ENCODE measurements at places on chromosomes 11 and 22.

GRCh38 chr11:60978546-60979380 lies 7.3 kb downstream of the CD6 start:
- DNase-seq = no peak

GRCh38 chr11:12807621-12808020 lies 133.4 kb downstream of the TEAD1 start:
- no peak for DNase-seq

DNA sequence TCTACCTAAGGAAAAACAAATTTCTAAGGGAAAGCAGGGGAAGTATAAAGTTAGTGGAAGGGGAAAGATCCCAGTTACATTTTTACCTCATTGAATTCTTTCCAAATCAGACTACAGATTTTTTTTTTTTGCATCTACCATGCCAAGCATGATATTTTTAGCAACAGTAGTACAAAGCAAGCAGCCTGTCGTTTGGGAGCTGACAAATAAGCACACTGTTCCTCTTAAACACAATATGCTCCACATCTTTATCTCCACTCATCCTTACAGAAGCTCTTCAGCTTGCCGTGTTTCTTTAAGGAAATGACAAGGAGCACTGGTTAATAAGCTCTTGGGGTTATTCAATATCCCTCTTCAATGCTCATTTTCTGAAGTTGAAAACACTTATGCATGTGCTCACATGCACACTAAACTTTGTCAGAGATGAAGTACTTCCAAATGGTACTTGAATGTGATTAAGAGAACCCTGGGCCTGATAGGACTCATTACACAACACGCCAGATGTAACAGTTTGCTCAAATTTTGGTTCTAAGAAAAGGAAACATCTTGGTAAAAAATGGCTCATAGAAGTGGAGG lies 53.8 kb downstream of the PAX6 start:
- DNase-seq = no peak

DNA sequence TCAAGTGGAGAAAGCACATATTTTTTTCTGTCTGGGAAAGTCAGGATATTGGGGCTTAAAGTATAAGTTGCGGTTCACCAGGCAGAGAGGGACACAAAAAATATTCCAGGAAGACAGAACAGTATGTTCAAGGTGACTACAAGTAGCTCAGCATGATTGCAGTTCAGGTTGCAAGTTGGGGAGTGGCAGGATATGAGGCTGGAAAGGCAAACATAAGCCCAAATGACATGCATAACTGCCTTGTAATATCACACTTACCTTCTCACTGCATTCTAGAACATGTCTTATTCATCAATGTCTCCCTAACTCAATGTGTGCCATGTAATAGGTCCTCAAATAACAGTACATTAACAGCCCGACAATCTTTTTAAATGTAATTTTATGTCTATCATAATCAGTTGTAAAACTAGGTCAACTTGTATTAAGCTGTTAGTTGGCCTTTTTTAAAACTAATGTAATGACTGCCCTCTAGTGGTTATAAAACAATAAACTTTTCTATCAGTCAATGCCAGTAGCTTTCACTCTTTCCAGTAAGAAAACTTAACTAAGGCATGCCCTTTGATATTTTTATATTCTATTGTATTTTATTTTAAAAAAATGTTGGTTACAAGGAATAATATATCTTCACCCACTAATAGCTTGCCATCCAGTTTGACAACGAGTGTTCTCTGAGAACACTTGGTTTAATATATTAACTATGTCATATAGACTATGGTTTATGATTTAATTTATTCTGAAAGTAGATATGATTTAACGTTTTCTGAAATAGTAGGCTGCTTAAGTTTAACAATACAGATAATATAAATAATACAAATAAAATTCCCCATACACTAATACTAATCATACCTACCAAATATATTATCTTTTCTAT lies 39.4 kb upstream of the CFAP300 start:
- peak; percentile 6 for DNase-seq

DNA sequence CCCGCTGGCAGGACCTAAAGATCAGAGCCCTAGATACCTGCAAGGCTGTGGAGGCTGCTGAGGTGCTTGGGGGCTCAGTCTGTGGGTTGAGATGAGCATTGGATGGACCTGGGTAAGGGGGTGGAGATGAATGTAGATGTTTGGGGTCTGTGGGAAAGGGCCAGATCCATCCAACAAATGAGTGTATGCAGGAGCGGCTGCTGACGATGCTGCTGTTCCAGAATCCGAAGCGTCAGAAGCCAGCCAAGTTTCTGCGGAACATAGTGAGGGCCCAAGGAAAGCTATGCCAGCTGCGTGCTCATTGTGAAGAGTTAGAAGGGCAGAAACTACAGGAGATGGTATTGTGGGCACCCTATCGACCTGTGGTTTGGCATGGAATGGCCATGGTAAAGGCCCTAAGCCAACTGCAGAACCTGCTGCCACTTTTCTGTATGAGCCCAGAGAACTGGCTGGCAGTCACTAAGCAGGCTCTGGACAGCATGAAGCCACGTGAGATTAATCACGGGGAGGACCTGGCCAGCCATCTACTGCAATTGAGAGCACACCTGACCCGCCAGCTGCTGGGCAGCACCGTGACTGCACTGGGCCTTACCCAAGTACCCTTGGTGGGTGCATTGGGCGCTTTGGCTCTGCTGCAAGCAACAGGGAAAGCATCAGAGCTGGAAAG lies 36.6 kb downstream of the RRP8 start:
- no peak for DNase-seq

DNA sequence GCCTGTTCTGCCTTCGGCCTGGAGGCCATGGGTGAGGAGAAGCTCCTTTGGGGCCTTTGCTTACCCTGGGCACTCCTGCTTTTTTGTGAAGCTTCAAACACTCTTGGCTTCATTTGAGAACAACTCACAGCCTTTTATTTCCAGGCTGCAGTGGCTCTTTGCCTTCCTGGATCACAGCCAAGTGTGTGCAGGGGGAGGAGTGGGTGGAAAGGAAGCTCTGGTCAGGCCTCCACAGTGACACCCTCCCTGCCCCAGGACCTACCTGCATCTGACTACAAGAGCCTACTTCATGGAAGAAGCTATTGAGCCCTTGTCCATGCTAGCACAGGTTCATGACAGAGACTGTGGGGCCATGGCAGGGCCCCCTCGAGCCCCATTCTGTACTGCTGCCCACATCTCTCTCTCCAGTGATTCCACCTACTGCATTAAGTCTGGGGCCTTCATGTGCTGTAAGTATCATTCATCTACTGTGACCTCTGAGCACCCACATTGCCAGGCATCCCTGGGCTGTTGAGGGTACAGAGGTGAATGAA lies 52.3 kb downstream of the GAB4 start:
- no peak for DNase-seq

- DNase-seq = no peak
Measured at GRCh38 chr11:80129396-80129795, 688.6 kb upstream of the TENM4 start.

GRCh38 chr22:19213001-19213400 lies 34.5 kb upstream of the SLC25A1 start:
- no peak for DNase-seq

- no peak for DNase-seq
Measured at GRCh38 chr11:80846979-80847378, 1406.1 kb upstream of the TENM4 start.

DNA sequence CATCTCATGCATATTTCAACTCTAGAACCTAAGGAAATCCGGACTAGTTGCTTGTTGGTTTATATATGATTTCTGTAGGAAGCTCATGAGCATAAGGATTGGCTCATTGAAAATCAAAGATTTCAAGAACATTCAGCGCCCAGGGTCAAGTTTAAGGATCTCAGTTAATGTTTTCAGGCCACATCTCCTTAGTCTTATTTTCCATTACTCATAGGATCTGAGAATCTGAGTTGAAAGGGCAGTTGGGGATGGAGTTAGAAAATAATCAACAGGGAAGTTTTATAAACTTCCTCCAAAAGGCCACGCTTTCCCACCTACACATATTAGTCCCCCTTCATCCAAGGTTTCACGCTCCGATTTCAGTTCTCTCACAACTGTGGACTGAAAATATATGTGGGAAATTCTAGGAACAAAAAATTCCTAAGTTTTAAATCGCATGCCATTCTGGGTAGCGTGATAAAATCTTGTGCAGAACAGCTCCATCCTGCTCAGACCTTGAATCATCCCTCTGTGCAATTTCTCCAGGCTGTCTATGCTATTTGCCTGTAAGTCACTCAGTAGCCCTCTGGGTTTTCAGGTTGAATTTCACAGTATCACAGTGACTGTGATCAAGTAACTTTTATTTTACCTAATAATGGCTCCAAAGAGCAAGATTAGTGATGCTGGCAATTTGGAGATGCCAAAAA lies 160.2 kb downstream of the KIRREL3 start:
- no peak for DNase-seq

DNA sequence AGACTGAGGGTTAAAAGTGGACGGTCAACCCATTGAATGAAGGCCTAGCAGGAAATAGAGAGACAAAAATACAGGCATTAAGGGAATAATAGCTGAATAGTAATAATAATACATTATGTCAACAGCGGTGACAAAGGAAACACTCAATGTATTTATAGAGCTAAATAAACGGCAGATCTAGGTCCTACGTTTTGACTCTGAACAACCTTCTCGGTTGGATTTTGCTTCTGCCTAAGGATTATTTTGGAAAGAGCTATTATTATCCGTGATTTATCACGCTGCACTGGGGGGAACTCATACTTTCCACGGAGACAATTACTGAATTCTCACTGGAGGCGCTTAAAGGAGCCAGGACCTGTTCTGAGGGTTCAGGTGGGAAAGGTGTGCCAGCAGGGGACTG lies 118.2 kb upstream of the KIRREL3 start:
- DNase-seq = no peak

DNA sequence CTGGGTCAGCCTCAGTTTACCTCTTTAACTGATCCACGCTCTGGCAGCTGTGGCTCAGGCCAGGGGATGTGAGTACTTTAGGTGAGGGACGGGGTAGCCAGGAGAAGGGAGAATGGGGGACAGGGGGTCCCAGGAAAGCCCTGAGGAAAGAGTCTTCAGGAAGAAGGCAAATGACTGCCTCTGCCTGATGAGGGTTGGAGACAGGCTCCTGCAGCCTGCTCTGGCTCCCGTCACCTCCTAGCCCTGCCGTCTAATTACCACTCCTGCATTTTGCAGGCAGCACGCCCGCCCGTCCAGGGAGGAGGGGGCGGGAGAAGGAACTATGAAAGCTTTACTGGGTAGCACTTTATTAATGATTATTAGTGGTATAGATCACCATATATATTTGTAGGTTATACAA lies 116.6 kb downstream of the CEP164 start:
- DNase-seq = no peak

GRCh38 chr22:41367039-41367679 lies 14.6 kb upstream of the TEF start:
- DNase-seq = peak; percentile 91

DNA sequence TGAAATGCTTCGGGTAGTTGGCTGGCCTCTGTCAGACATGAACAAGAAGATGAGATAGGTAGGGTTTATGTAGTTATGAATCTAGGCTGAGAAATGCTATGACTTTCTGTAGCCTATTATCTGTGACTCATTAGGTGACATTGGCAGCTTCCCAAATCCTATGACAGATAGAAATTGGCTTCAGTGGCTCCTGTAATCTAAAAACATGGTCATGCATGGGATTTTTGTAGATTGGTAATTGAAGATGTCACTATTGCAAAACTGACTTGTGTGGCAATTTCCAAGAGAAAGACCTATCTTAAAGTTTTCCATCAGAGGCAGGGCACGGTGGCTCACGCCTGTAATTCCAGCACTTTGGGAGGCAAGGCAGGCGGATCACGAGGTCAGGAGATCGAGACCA lies 29.4 kb upstream of the GRIK4 start:
- no peak for DNase-seq

- no peak for DNase-seq
Measured at GRCh38 chr11:64132191-64132771, 33.6 kb downstream of the MACROD1 start.

GRCh38 chr11:47233051-47233450 lies 15.6 kb downstream of the ACP2 start:
- DNase-seq = no peak

DNA sequence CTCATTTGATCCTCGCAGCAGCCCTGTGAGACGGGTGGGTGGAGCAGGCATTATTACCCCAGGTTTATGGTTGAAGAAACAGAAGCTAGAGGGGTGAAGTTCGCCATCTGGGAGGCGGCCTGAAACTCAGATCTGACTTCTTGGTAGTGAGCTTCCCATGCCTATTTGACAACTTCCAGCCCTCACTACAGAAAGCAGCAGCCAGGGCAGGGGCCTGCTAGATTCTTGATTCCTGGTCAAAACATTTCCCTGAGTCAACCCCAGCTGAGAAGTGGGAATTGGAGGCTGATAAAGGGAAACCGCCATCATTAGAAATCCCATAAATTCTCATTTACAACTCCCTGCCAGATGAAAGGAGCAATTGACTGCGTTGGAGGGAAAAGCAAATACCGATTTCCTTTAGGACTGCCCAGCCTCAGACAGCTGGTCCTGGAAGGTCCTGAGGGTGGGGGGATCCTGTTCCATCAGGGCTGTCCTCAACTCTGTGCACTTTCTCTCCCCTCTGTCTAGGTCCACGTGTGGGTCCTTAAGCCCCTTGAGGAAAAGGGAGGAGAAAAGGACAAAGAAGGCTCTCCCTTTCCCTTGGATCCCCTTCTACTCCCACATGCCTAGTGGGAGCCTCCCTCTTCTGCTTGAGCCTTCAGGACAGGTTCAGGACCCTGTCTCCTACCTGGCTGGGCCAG lies 10.2 kb upstream of the NECTIN1 start:
- DNase-seq = no peak

- DNase-seq = no peak
Measured at GRCh38 chr11:78855116-78855515, 280.5 kb upstream of the NARS2 start.

DNA sequence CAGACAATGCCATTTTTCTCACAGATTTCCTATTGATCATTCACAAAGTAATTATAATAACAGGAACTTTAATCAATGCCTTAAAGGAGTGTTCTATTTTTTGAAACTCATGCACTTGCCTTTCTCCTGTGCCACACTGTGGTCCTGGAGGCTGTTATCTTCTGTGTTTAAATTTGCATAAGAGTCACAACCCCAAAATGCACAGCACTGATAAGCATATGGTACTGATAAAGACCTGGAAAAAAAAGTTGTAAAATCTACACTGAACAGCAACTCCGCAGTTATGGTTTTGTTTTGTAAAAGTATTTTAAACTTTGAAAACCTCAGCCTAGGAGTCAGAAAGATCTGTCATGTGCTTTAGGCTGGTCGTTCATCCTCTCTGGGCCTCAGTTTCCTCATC lies 9.1 kb upstream of the CCDC34 start:
- DNase-seq = no peak
